Osteocyte (in vitro differentiated cells): ENCODE measurements at places on chromosomes 3 and 15.

DNA sequence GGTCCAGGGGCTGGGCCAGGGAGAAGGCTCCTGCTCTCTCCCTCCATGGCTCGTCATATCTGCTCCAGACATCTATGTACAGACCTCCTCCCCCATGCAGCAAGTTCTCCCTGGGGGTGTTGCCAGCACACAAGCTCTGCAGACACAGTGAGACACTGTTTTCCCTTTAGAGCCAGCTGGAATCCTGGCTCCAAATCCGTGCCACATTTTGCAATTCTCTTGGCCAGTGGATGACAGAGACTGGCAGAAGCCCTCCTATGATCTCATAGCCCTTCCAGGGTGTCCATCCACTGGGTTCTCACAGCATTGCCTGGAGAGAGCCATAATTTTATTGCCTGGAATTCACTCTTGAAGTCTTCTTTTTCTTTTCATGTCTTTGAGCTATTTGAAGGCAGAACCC, 203.9 kb downstream of the TLE3 start:
- peaks cover 2% of the 10 kb centered on the region for H3K4me1 ChIP-seq
- no peaks in the 10 kb centered on the region for H3K36me3 ChIP-seq
- H3K27me3 ChIP-seq, result peaks cover 56% of the 10 kb centered on the region
- H3K27ac ChIP-seq, result no peak overlapping the region
- DNase-seq, result no peak

DNA sequence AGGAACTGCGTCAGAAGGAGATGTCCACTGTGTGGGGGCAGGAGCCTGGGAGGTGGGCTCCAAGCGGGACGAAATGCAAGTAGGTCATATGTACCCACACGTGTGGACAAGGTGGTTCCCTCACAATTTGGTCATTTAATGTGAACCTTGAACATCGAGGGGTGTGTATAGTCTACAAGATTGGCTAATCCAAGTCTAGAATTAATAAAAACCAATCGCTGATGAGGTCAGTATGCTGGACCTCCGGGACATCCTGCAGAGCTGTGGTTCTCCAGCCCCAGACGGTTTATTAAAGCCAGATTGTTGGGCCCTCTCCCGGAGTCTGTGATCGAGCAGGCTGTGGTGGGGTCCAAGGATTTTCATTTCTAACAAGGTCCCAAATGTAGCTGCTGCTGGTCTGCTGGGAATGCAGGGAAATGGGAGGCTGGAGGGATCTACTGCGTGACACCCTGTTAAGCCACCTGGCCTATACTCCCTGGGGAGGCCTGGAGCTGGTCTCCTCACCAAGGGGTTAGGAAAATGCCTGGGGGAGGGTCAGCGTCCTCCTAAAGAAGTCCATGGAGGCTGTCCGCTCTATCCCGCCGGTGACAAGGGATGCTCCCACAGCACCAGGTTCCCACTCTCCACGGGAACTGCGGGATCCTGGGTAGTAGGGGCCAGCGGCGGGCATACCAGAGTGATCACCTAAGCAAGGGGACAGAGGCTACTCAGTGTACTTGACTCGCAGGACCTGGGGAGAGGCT, 25.1 kb downstream of the PCSK6 start:
- peaks cover 18% of the 10 kb centered on the region for H3K27me3 ChIP-seq
- H3K4me3 ChIP-seq, result no peak overlapping the region
- no peaks in the 10 kb centered on the region for H3K4me1 ChIP-seq
- H3K27ac ChIP-seq, result no peak overlapping the region
- DNase-seq, result no peak

DNA sequence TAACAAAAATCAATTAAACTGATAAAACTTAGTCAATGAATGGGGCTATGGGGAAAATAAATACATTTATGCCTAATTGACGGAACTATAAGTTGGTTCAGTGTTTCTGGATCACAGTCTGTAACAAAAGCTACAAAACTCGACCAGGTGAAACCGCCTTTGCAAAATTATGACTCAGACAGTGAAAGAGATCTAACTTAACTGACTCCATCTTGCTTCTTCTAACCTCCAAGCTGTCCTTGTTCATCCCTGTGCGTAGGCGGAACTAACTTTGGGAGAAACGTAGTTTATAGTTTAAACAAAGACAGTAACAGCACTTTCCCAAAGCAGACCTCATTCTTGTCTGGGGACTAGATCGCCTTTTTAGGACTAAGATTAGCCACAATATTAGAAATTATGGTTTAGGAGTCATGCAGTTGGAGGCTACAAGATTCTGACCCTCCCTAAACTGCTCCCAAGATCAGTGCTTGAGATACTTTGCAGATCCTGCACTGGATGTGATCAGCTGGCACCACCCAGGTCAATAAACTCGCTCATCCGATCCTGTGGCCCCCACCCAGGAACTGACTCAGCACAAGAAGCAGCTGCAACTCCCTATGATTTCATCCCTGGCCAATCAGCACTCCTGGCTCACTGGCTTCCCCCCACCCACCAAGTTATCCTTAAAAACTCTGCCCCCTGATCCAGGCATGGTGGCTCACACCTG, 7.2 kb upstream of the MFGE8 start:
- H3K4me3 ChIP-seq, result no peak overlapping the region
- no peak for DNase-seq
- H3K36me3 ChIP-seq, result no peaks in the 10 kb centered on the region

DNA sequence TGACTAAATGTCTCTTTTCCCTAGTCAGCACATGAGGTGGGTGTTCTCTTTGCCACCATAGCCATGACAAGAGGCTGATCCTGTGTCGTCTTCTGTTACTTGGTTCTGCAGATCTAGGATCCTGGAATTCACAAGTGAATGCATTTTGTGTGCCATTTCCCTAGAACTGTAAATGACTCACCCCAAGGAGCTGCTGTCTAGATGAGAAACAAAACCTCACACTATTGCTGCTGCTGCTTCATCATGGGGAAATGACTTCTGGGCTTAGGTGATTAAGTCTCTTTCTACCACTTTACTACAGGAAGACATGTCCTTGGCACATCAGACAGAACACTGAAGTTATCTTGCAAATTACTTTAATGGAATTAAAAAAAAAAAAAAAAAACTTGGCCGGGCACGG, 54.9 kb downstream of the SLCO3A1 start:
- H3K27me3 ChIP-seq, result no peaks in the 10 kb centered on the region
- H3K27ac ChIP-seq, result no peak overlapping the region
- H3K4me3 ChIP-seq, result no peak overlapping the region
- no peaks in the 10 kb centered on the region for H3K4me1 ChIP-seq
- H3K36me3 ChIP-seq, result no peaks in the 10 kb centered on the region
- DNase-seq, result no peak

DNA sequence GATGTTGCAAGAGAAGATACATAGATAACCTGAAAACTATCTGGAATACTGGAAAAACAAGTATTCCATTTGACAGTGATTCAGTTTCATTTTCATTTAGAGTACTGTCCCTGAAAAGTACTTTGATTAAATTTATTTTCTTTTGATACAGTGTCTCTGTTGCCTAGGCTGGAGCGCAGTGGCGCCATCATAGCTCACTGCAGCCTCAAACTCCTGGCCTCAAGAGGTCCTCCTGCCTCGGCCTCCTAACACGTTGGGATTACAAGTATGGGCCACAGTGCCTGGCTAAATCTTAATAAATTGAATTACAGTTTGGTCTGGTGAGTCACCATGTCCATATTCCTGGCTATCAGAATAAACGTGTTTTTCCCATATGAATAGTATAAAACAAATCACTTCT, 1.6 kb upstream of the LEO1 start:
- peaks cover 27% of the 10 kb centered on the region for H3K4me1 ChIP-seq
- no peak overlapping the region for H3K27ac ChIP-seq
- H3K27me3 ChIP-seq, result no peaks in the 10 kb centered on the region
- H3K4me3 ChIP-seq, result peak overlapping the region; percentile 50

DNA sequence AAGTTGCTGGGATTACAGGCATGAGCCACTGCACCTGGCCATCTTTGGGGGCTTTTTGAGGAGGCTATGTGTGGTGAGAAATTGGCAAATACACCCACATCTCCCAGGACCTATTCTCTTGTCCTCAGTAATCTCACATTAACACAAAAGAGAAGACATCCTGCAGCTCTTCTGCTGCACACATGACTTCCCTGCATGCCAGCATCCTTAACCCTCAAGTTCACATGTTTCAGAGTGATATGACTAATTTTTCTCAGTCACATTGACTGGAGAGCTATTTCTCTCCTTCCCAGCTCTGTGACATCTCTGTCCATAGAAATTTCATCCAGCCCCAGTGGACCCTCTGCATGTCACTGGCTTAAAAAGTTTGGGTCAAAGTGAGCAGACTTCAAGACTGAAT, 1.9 kb upstream of the SKIC8 start:
- H3K4me1 ChIP-seq, result peaks cover 41% of the 10 kb centered on the region
- no peak for DNase-seq
- peak overlapping the region; percentile 32 for H3K27ac ChIP-seq
- H3K27me3 ChIP-seq, result no peaks in the 10 kb centered on the region
- H3K4me3 ChIP-seq, result peak overlapping the region; percentile 38

- peak overlapping the region; percentile 32 for H3K27ac ChIP-seq
- no peak for DNase-seq
- H3K4me3 ChIP-seq, result no peak overlapping the region
- H3K36me3 ChIP-seq, result peaks cover 1% of the 10 kb centered on the region
Measured at GRCh38 chr3:5160940-5161858, 26.3 kb upstream of the EDEM1 start.

DNA sequence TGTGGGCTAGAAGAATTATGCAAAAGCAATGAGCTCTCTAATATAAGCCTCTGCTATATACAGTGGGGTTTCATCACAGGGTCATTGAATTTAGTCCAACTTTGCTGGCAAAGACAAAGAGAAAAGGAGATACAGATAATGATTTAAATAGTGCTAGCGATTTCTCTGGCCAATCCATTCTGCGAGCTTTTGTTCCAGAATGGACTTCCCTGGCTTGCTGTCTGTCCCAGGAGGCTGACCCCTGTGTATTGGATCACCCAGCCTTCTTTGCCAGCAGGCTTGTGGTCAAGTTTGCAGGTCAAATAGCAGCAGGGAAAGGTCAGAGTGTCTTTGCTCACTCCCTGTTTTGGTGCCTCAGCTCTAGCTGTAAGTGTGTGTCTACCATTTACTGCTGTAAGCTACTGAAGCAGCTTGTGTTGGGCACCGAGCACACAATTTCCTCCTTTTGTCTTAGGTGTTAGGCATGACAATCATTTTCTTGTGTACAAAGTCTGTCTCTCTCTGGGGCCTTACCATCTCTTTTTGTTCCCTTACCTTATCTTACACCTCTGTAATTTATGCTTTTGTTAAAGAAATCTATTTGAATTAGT, 55.7 kb downstream of the UNC13C start:
- no peak for DNase-seq
- H3K27ac ChIP-seq, result no peak overlapping the region
- no peaks in the 10 kb centered on the region for H3K36me3 ChIP-seq
- H3K4me1 ChIP-seq, result no peaks in the 10 kb centered on the region

GRCh38 chr3:72153477-72154314, 368.7 kb upstream of the PROK2 start:
- peaks cover 18% of the 10 kb centered on the region for H3K4me1 ChIP-seq
- H3K27me3 ChIP-seq, result no peaks in the 10 kb centered on the region
- H3K4me3 ChIP-seq, result no peak overlapping the region
- DNase-seq, result no peak
- H3K27ac ChIP-seq, result no peak overlapping the region
- H3K36me3 ChIP-seq, result no peaks in the 10 kb centered on the region

GRCh38 chr3:112802338-112802737, 44.3 kb downstream of the CD200R1L start:
- no peak overlapping the region for H3K4me3 ChIP-seq
- H3K27ac ChIP-seq, result no peak overlapping the region
- DNase-seq, result no peak
- no peaks in the 10 kb centered on the region for H3K27me3 ChIP-seq
- H3K36me3 ChIP-seq, result no peaks in the 10 kb centered on the region

DNA sequence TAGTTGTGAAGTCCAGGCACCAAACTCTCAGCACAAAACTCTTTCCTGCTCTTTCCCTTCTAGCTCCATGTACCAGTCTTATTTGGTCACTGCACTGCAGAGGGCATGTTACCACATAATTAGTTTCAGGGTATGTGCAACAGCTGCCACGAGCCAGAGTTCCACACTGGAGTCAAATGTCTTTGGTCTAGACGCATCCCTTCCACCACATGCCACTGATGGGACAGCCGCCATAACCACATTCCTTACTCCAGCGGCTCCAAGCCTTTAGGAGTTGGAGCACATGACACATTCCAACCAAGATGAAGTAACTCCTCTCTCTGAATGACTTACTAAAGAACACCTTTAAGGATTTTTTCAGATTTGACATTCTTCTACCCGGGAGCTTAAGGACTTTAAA, 153.4 kb downstream of the ERC2 start:
- H3K4me1 ChIP-seq, result no peaks in the 10 kb centered on the region
- DNase-seq, result no peak
- H3K27me3 ChIP-seq, result peaks cover 17% of the 10 kb centered on the region
- H3K4me3 ChIP-seq, result no peak overlapping the region

GRCh38 chr3:180252683-180253082, 215.9 kb upstream of the PEX5L start:
- DNase-seq, result no peak
- no peaks in the 10 kb centered on the region for H3K36me3 ChIP-seq
- no peak overlapping the region for H3K4me3 ChIP-seq
- no peaks in the 10 kb centered on the region for H3K4me1 ChIP-seq

DNA sequence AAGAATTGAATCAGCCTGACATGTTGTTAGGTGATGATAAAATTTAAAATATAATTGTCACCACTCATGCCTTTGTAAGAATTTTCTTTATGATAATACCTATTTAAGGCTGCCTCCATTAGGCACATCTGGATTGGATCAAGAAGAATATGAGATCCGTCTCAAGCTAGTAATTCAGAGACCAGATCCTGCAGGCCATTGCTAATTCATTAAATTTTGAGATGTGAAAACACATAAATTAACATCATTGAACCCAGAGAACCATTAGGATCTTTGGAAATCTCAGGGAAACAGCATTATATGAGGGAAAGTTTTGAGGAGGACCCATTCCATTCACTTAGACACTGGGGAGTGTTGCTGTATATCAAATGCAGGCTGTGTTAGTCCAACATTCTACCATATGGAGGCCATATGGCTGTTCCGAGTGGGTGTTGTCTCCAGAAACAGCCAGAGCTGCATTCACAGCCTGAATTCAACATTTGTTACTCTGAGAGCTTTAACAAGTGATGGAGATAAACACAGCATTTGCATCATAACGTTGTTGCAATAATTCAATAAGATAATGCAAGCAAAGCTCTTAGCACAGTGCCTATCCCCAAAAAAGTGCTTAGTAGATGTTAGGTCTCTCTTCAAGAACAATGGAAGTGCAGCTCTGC, 67.4 kb downstream of the DTWD1 start:
- H3K4me3 ChIP-seq, result no peak overlapping the region
- H3K4me1 ChIP-seq, result peaks cover 8% of the 10 kb centered on the region
- H3K27ac ChIP-seq, result no peak overlapping the region
- DNase-seq, result no peak
- H3K27me3 ChIP-seq, result no peaks in the 10 kb centered on the region
- H3K36me3 ChIP-seq, result no peaks in the 10 kb centered on the region

- H3K36me3 ChIP-seq, result peaks cover 1% of the 10 kb centered on the region
- no peaks in the 10 kb centered on the region for H3K27me3 ChIP-seq
- no peak overlapping the region for H3K4me3 ChIP-seq
- H3K27ac ChIP-seq, result no peak overlapping the region
Measured at GRCh38 chr3:105923140-105923539, 54.3 kb upstream of the CBLB start.
